ENCODE measurements at places on chromosomes 1 and 21.
A peak's percentile ranks its signal among the peaks of the same experiment; 100 is the strongest.

- DNase-seq, result no peak
Measured at GRCh38 chr1:228794810-228795209, 59.5 kb downstream of the RHOU start.

DNA sequence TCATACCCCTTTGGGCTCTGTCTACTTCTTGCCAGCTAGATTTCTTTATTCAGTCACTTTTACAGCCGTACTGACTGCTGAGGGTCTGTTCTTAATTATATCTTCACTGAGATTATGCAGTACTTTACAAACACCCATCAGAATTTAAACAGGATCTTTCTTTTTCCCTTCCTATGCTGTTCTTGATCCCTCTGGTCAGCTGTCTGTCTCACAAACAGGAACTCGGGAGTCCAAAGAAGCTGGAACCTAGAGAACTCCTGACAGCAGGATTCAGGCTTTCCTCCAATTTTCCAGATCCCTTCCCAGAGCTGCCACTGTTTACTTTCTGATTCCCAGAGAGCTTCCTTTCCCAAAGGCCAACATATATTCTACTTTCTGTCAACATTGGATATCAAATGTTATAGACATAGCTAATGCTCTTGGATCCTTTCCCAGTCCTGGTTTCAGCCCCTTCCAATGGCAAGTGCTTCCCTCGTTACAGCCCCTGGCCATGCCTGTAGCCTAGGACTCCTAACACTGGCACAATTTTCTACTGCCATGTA, 59.5 kb downstream of the ATP2B4 start:
- DNase-seq, result no peak

GRCh38 chr1:32200226-32201010, at the start of gene CCDC28B:
CCDC28B (plus strand) TSS chr1:32200595; CDS start chr1:32201936, 1,341 bp downstream.
- DNase-seq, result peak; percentile 77

GRCh38 chr1:55146781-55147180, 68.4 kb downstream of the USP24 start:
- DNase-seq, result peak; percentile 62

DNA sequence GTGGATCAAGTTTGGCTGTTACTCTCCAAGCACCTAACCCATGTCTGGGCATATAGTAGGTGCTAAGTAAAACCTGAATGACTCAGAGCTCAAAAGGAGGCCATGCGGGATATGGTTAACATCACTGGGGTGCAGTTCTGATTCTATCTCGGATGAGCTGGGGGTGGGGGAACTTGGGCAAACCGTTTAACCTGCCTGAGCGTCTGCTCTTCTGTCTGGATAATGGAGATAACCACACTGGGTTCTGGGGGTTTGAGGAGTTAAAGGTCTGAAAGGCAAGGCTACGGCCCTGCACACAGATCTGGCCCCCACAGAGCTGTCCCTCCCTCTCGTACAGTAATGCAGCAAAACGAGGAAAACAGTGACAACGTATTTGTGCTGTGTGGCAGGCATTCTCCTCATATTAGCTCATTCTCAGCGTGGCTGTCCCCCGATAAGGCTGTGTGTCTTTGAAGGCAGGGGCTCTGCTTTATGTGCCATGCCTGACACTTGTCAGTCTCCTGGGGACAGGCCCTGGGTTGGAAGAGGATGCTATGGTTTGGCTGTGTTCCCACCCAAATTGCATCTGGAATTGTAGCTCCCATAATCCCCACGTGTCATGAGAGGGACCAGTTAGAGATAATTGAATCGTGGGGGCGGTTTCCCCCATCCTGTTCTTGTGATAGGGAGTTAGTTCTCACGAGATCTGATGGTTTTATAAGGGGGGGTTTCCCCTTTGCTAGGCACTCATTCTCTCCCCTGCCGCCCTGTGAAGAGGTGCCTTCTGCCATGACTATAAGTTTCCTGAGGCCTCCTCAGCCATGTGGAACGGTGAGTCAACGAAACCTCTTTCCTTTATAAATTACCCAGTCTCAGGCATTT, 6.8 kb upstream of the ALDH4A1 start:
- no peak for DNase-seq

DNA sequence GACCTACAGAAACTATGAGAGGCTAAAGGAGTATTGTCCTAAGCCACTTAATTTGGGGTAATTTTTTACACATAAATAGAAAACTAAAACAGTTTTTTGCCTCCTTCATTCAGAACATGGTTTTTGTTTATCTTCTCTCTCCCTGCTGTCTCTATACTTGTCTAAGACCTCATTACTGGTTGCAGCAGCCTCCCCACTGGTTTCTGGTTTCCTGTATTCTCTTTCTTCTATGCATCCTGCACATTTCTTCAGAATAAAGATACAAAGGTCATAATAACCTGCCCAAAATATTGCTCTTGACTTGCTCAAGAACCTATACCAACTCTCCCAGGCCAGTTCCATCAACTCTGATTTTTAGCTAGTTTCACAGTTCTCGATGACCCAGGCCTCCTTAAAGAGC, 19.8 kb upstream of the BOLA1 start:
- no peak for DNase-seq

- DNase-seq, result peak; percentile 14
Measured at GRCh38 chr1:12249181-12249580, 19.4 kb downstream of the VPS13D start.

GRCh38 chr1:94385308-94385929, 32.8 kb upstream of the ABCD3 start:
- no peak for DNase-seq

DNA sequence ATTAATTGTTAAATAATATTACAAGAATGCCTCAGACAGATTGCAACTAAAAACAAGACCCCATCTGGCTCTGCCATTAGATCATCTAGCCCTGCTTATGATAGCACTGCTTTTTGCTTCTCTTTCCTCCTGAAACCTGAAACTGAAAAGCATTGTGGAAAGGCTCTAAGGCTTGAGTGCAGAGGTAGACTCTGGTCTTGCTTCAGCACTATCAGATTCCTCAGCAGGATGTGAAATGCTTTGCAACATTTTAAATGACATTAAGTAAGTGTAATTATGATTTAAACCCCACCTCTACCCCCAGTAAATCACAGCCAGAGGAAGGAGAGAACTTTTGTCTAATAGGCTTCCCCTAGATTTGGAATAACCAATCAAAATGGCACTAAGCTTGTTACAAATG, 32.9 kb downstream of the PHC2 start:
- peak; percentile 45 for DNase-seq

DNA sequence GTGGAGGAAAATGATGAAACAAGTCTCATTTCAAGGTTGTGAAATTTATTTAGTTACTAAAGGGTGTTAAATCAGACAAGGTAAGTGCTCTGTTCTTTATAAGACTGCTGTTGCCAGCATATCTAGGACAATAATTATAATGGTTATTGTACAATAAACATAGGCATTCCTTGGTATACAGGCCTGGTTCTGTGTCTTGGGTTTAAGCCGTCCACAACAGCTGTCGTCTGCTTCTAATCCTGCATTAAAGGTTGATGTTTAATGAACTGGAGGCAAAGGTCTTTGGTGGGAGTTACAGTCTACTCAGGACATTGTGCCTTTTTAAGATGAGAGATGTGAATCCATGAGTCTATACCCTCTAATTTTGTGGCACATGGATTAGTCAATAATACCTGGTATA, 23.4 kb upstream of the FMO4 start:
- DNase-seq, result no peak

- no peak for DNase-seq
Measured at GRCh38 chr1:37083603-37084002, 49.3 kb upstream of the GRIK3 start.

GRCh38 chr1:198667186-198667585, 28.3 kb downstream of the PTPRC start:
- no peak for DNase-seq

GRCh38 chr1:154962156-154962749, 671 bp upstream of the PYGO2 start:
- peak; percentile 38 for DNase-seq
